NCI-H524 (cell line): ENCODE measurements at places on chromosomes 16 and 17.

DNA sequence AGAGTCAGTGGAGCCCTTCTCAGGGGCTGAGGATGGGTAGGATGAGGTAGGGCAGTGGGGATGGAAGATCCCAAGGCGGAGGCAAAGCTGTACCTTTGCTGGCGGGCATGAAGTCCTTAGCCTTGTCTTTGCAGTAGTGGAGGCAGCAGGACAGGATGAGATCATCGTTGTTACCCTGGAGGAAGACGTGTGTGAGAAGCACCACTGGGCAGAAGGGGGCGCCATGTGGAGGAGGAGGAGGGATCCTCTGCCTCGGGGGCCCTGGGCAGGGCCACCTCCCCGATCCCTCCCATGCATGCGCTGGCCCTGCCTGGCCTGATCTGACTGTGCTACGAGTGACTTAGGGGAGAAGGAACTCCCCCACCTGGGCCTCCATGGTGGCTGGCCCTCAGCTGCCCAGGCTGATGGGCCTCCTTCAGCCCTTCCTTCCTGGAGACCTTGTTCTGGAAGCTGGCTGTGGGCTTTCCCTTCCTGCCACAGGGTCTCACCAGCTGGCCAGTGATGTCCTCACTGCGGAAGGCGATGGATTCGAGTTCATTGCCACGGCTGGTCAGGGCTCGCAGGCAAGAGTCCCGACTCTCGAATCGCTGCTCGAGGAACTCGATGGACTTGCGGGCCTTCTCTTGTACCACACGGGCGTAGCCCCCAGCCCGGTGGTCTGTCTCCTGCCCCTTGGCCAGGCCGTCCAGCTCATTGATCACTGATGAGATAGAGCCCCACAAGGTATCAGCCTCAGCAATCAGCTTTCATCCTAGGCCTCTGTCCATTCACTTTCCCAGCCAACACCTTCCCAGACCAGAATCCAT lies 10.3 kb downstream of the HIC1 start:
- no peak for DNase-seq

DNA sequence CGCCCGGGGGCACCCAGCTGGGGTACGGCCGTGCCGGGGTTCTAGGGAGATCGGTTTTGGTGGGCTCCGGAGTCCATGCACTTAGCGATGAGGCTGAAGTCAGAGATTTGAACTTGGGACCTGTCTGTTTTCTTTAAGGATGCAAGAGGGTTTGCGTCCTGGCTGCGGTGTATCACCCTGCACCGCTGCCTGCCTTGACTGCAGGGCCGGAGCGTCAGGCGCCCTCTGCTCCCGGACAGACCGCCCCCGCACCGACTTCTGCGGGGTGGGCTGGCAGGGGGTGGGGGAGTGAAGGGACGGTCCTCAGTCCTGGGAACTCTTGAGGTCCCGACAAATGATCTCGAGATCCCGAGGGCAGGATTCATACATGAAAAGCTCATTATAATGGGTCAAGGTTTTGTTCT lies 701 bp downstream of the PDP2 start:
- peak; percentile 42 for DNase-seq

DNA sequence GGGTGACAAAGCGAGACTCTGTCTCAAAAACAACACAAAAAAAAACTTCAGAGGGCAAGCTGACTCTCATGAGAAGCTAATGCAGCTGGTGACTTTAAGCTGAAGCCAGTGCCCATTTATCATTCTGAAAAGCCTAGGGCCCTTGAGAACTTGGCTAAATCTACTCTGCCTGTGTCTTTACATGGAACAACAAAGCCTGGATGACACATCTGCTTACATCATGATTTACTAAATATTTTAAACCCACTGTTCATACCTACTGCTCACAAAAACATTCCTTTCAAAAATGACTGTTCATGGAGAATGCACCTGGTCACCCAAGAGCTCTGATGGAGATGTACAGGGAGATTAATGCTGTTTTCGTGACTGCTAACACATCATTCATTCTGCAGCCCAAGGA lies 6.1 kb upstream of the ALOX12 start:
- no peak for DNase-seq

- DNase-seq, result no peak
Observed at GRCh38 chr16:88064011-88064888, 113.0 kb downstream of the BANP start.

GRCh38 chr16:86761111-86762031 lies 183.0 kb downstream of the FOXL1 start:
- no peak for DNase-seq

- peak; percentile 92 for DNase-seq
Observed at GRCh38 chr17:66906321-66907278, 57.9 kb upstream of the CACNG4 start.

DNA sequence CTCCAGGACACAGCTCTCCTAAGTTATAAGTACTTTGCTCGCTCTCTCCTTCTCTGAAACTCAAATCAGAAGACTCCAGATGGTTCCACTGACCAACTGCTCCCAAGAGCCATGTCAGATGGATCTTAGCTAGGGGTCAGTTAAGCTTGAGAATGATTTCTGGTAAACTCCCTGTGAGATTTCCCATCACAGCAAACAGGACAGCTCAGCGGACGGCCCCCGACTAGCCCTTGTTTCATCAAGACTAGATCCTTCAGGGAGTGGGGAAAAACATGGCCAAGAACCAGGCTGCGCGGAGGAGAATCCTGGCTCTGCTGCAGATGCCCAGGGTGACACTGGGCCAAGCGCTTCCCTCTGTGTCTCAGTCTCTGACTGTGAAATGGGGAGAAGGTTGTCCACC lies 159.8 kb downstream of the C16orf78 start:
- no peak for DNase-seq

DNA sequence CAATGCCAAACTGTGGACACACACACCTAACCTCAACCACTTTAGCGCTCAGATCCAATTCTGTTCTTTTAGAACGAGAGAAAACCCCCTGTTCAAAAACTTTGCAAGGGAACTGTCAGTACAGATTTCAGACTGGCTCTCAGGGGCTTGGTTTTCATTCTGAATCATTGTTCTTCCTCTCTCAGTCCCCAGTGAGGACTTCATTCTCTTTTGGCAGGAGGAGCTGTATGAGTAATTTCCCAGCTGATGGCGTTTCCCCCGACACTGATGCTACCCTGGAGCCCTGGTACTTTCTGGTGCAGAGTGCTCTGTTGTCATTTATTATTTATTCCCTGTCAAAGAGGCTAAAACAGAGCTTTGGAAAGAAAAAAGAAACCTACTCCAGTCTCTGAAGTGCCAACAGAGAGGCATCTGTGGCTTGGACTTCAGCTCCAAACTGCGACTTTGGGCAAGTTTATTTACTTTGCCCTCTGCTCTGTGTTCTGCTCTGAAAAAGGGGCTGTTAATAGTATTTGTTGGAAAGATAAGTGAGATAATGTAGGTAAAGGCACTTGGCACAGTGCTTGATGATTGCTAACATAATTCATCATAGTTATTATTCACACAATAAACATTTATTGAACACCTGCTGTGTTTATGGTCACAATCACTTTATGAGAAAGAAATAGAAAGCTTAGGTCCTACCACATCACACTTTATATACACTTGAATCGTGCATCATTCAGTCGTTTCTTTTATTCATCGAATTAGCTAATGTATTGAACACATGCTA lies 28.3 kb downstream of the ETV4 start:
- DNase-seq, result no peak

GRCh38 chr17:18037486-18037885 lies 1.5 kb downstream of the ATPAF2 start:
- DNase-seq, result no peak

DNA sequence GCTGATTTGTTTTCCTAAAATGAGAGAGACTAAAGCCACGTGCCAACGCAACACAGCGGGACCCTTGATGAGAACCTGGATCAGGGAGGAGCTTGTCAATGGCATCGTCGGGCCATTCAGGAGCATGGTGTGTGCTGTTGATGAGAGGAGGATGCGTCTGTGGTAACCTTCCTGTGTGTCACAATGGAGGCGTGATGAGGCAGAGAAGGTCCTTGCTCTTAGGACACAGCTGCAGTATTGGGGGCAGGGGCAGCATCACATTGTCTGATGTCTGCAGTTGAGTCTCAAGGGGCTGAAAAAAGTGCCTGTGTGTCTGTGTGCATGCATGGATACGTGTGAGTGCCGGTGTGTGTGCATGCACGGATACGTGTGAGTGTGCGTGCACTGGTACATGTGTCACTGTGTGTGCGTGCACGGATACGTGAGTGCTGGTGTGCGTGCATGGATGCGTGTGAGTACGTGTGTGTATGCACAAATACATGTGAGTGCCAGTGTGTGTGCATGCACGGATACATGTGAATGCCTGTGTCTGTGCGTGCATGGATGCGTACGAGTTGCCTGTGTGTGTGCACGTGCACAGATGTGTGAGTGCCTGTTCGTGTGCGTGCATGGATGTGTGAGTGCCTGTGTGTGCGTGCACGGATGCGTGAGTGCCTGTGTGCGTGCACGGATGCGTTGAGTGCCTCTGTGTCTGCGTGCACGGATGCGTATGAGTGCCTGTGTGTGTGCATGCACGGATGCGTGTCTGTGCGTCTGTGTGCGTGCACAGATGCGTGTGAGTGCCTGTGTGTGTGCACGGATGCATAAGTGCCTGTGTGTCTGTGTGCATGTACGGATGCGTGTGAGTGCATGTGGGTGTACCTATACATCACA lies 39.3 kb downstream of the BAIAP2 start:
- no peak for DNase-seq

DNA sequence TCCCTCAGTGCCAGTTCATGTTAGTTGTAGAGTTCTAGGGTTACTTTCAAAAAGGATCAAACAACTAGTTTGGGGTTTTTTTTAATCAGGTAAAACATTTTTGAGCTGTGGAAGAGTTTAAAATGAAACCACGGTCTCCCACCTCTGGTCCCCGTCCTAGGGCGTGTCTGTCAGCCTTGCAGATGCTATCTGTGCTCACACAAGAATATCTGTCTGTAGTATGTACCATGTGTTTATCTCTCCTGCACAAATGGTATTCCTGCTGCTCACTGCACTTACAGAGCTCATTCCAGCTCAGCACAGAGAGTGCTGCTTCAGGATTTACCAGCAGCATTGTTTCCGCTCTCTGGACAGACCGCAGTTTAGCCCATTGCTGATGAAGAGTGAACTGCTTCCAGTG lies 38.9 kb downstream of the UBN1 start:
- no peak for DNase-seq
